ENCODE measurements at places on chromosomes 5 and 9.

GRCh38 chr9:137149942-137150616 lies 11.1 kb downstream of the GRIN1 start:
- no peak for DNase-seq

GRCh38 chr5:150759334-150759583 lies 442 bp upstream of the DCTN4 start:
- no peak for DNase-seq

- DNase-seq = no peak
Measured at GRCh38 chr9:117178596-117179375, 236.1 kb downstream of the ASTN2 start.

DNA sequence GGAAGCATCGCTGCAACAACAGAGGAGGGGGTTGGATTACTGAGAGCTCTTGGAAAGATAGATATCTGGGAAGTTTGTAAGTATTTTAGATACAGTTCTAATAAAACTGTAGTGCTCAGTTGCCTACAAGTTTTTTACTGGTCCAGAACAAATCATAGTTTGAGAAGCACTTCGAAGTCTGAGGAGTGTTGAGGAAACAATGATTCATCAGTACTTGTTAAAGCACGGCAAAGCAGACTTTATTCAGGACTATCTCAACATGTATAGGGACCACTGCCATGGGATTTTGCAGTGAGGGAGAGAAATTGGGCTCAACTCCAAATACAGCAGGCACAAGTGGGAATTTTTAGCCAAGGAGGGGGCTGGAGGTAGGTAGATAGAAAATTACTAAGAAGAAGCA lies 25.3 kb upstream of the RECK start:
- no peak for DNase-seq

DNA sequence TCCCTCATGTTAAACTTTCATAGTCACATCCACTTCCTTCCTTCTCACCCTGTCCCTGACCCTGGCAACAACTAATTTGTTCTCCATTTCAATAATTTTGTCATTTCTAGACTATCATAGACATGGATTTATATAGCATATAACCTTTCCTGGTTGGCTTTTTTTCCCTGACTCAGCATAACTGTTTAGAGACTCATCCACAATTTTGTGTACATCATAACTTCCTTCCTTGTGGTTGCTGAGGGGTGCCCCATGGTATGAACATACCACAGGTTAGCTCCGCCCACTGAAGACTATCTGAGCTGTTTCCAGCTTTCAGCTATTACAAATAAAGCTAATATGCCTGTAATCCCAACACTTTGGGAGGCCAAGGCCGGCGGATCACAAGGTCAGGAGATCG lies 137.3 kb downstream of the PHF2 start:
- DNase-seq = no peak

Measured in activated T-cell treated with anti-CD3 and anti-CD28 coated beads, Interleukin-2, amount 50 U/mL, for 24 hours (primary cell).